ACHN (cell line): ENCODE measurements at places on chromosomes 7 and 10.

GRCh38 chr10:103491729-103492364 lies 1.7 kb upstream of the NEURL1 start:
- DNase-seq = peak; percentile 85

GRCh38 chr7:33862946-33863814 lies 42.2 kb upstream of the BMPER start:
- no peak for DNase-seq

GRCh38 chr7:79093421-79093820 lies 360.0 kb downstream of the MAGI2 start:
- DNase-seq = no peak

- no peak for DNase-seq
Measured at GRCh38 chr7:135960709-135961451, 16.3 kb downstream of the MTPN start.

- DNase-seq = no peak
Measured at GRCh38 chr7:1291845-1292765, 59.4 kb downstream of the UNCX start.

DNA sequence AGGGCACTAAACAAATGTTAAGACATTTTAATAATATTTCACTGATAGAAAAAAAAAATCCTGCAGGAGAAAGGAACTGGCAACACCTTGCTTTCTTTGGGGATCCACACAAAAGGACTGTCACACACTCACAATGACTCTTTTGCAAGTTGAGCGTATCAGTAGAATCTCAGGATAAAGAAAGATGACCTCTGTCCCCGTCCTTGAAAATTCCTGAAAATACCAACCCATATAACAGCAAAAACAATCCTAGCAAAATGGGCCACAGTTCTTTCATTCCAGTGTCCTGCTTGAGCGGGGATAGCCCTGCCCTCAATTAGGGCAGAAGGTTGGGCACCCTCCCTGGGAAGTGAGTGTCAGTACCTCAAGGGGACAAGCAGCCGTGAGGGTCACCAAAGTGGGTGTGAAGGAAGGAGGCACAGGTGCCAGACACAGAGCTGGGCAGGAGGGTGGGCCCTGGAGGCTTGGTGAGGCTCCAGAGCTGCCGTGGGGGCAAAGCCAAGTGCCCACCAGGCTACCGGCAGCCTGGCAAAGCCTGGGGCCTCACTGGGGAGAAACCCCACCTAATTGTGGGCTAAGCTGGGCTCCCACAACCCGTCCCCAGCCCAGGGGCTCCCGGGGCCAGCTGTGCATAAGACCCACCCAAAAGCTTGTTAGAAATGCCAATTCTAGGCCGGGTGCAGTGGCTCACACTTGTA lies 2.8 kb downstream of the WDR86 start:
- no peak for DNase-seq

DNA sequence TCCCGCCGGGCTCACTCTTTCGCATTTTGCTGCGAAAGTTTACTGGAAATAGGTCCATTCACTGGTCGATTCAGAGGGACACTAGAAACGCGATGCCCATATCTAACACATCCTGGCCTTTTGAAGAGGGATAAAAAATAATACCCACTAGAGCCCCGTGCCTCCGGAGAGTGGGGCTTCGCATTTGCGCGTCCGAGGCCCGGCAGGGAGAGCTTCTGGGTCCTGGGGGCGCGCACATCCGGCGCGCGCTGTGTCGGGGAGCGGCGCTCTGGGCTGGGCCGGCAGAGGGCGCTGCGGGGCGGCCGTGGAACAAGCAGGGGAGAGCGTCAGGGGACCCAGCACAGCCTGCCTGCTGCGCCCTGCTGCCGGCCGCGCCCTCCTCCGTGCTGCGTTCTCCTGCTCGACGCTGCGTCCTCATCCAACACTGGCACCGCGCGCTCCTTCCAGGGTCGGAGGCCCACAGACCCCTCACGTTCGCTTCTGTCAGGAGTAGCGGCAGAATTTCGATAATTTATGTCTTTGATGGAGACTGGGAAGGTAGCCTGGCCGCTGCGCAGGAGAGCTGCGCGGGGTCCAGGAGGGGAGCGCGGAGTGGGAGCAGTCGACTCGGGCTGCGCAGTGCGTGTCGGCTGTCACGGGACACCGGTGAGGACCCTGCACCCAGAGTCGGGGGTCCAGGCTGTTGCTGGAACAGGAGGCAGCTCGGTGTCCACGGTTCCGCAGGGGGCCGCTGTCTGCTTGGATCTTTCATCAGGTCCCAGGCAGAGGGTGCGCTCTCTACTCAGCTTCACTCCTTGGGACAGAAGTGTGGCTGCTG lies 41.5 kb upstream of the ZNF32 start:
- peak; percentile 68 for DNase-seq

GRCh38 chr7:42065942-42066341 lies 171.1 kb downstream of the GLI3 start:
- no peak for DNase-seq

- peak; percentile 38 for DNase-seq
Measured at GRCh38 chr7:816751-817671, 15.3 kb upstream of the SUN1 start.

DNA sequence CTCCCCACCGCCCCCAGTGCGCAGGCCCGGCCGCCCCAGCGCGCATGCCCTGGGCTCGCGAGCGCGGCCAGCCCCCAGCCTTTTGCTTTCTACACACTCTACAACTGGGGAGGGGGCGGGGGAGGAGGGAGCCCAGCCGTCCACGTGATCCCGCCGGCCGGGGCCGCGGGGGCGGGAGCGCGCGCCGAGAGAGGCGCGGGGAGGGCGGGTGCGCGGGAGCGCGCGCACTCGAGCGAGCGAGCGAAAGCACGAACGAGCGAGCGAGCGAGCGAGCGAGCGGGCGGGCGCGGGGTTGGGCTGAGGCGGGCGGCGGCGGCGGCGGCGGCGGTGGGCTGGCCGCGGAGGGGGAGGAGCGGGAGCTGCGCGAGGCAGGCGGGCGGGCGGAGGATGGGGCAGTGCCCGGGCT lies at the start of gene AUTS2:
Gene AUTS2 (plus strand): TSS at position 395 of the 406 bp plus-strand sequence. CDS start 1,179 bp downstream, outside the sequence.
- peak; percentile 80 for DNase-seq

DNA sequence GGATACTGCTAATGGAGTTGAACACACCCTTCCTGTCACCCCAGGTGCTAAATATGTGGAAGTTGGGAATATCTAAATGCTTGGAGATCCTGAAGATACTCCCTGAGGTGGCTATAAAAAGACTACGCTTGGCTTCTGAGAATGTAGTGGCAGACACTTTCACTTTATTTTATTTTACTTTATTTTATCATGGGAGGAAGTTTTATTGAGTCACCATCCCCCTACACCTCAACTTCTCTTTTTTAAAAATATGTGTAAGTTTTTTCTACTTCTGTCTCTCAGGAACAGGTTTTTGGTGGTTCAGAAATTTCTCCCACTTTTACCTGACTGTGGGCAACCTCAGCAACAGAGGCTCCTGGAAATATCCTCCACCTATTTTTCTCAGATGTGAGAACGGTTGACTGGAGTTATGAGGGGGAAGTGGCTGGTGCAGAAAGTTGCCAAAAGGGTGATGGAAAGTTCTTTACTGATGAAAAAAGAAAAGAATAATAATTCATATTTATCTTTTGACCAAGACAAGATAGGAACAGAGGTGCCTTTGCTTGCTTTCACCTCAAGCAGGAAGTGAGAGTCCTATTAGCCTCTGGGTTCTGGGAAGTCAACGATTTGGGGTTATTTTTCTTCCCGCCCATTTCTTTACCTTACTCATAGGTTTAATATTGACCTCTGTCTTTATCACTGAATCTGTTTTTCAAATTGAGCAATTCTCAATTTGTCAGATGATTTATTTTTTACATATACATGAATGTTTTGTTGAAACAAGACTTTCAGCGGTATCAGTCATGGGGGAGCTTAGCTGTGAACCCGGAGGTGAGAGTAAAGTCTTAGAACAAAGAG lies 103.6 kb downstream of the AHR start:
- DNase-seq = no peak

- DNase-seq = no peak
Measured at GRCh38 chr7:102096706-102097427, 189.8 kb upstream of the SH2B2 start.

GRCh38 chr7:94008537-94008936 lies 4.4 kb upstream of the BET1 start:
- DNase-seq = peak; percentile 76

DNA sequence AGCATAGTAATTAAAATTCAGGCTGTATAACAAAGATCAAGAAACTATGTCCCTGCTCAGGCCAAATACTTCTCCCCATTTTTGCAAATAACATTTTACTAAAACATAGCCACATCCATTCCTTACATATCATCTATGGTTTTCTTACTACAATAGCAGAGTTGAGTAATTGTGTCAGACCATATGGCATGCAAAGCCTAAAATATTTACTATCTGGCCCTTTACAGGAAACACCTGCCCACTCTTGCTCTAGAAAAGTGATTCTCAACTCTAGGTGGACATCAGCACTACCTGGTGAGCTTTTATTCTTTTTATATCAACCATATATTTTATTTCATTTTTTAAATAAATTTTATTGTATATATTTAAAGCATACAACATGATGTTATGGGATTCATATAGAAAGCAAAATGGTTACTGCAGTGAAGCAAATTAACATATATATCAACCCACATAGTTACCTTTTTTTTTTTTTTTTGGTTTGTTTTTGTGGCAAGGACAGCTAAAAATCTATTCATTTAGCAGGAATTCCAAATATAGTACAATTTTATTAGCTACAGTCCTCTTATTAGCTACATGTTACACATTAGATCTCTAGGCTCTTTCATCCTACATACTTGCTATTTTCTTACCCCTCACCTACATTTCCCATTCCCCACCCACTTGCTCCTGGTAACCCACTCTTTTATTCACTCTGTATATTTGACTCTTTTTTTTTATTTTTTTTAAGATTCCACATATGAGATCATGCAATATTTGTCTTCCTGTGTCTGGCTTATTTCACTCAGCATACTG lies 19.6 kb downstream of the ABI1 start:
- DNase-seq = no peak

- DNase-seq = no peak
Measured at GRCh38 chr10:43680035-43680434, 31.4 kb upstream of the ZNF32 start.

DNA sequence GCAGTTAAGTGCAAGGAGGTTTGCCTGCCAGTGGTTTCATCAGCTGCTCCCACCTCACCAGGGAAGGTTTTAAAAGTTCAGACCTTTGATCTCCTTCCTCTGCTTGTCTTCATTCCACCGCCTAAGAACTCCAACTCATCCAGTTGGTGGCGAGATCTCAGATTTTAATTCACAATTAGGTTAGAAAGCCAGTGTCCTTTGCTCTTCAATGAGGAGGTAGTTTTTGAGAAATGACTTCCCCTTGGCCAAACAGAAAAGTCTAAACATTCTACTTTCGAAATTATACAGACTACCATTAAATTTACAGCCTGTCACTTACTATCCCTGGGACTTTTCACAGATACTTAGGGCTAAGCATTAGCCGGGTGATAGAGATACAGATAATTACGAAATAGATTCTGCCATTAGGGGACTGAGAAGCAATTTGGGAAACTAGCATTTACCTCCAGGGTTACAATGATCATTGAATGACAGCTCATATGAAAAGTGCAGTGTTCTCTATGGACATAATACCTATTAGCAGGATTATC lies 513.4 kb upstream of the GHITM start:
- no peak for DNase-seq

- DNase-seq = no peak
Measured at GRCh38 chr7:37491919-37492694, 43.4 kb upstream of the ELMO1 start.

GRCh38 chr10:71684356-71685173 lies 35.0 kb downstream of the C10orf105 start:
- peak; percentile 18 for DNase-seq

GRCh38 chr10:6778992-6779701 lies 199.1 kb upstream of the PRKCQ start:
- peak; percentile 75 for DNase-seq

DNA sequence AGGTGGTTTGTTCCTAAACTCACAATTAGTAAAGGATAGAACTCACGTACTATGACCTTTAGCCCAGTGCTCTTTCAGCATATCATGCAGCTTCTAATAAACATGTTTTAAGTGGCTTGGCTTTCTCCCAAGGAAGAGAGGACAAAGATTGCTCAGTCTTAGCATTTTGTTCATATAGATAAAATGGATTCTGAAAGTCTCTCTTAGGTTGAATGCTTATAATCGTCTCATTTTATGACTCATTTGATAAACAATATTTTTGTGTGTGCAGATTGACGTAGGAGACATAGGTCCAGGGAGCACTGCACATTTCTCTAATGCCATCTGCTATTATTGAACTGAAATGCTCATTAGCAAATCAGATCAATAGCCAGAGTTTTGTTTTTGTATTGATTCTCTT lies 44.8 kb downstream of the GNAT3 start:
- no peak for DNase-seq

DNA sequence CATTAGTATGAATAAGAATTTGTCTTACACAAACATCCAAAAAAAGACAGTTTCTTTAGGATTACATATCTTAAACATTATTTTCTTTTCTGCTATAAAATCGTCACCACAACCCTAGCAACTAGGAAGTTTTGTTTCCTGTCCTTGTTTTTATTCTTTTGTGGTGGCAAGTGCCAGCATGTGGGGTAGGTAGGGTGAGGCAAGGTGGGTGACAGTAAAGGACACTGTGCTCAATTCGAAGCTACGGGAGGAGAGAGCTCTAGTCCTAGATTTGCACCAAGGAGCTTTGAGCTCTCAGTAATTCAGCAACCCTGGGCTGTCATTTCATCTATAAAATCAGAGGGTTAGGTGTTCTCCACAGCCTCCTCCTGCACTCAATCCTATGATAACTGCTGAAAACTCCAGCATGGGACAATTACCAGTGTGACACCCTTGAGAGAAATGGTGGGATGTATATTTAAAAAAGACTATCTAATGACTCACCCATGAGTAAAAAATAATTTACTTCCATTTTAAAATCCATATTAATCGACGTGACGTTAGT lies 187.1 kb downstream of the FAM107B start:
- no peak for DNase-seq

GRCh38 chr7:41156268-41156667 lies 546.6 kb downstream of the INHBA start:
- peak; percentile 24 for DNase-seq

DNA sequence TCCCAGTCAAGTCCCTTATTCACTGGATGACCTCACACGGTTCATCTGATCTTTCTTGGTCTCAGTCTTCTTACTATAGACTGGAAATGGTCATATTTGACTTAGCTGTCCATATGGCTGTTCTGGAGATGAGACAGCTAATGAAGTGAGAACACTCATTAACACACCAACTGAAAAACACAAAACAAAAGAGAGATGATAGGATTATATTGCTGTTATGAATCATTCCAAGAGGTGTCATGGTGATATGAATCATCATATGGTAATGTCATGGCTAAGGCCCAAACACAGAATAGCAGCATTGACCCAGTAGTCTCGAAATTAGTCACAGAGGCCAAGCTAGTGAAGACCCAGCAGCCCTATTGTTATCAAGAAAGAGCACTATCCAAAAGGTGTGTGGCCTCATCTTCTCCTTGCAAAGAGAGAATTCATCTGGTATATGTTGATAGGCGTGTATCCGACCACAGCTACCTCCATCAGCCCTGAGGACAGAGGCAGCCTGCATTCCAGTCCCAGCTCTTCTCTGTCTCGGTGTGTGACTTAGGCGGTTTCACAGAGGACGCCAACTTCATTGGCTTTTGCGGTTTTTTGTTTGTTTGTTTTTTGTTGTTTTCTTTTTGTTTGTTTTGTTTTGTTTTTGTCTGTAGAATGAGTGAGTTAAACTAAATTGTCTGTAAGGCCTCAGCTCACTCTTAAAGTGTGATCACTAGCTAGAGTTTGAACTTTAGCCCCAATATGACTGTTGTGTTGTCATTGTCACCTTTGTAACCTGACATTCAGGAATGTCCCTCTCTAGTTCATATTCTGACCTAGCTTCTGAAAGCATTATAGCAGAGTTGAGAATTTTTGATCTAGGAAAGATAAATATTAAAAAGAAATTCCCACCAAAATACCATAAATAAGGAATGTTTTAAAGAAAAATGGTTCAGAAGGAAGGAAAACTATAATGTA lies 97.4 kb upstream of the PDCD4 start:
- DNase-seq = peak; percentile 76
